ENCODE measurements at places on chromosomes 11 and 22. TPM values are rescaled to one million over a fixed set of nuclear protein-coding genes. Genes with fewer than 3 reads are reported as not detected.

- DNase-seq, result no peak
Observed at GRCh38 chr11:78377625-78378418, 39.8 kb downstream of the GAB2 start.

DNA sequence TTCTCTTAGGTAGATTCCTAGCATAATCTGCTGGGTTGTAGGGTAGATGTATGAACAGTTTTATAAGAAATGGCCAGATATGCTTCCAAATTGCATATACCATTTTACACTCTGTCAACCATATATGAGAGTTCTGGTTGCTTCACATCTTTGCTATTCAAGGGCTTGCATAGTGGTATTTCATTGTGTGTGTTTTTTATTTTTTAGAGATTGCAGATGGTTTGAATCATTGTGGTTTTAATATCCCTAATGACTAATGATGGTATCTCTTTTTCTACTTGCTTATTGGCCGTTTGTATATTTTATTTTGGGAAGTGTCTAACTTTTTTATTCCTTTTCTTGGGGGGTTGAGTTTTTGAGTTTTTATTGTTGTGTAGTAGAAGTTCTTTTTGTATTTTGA lies 26.9 kb downstream of the RNF214 start:
- no peak for DNase-seq

The KLHL35 gene
- 0.39 TPM for polyA plus RNA-seq

The KAT5 gene
- polyA plus RNA-seq, result 95.6 TPM

The BARX2 gene
- polyA plus RNA-seq, result not detected

The VWCE gene
- 0.67 TPM for polyA plus RNA-seq

The KDM4D gene
- 0.92 TPM for polyA plus RNA-seq

DNA sequence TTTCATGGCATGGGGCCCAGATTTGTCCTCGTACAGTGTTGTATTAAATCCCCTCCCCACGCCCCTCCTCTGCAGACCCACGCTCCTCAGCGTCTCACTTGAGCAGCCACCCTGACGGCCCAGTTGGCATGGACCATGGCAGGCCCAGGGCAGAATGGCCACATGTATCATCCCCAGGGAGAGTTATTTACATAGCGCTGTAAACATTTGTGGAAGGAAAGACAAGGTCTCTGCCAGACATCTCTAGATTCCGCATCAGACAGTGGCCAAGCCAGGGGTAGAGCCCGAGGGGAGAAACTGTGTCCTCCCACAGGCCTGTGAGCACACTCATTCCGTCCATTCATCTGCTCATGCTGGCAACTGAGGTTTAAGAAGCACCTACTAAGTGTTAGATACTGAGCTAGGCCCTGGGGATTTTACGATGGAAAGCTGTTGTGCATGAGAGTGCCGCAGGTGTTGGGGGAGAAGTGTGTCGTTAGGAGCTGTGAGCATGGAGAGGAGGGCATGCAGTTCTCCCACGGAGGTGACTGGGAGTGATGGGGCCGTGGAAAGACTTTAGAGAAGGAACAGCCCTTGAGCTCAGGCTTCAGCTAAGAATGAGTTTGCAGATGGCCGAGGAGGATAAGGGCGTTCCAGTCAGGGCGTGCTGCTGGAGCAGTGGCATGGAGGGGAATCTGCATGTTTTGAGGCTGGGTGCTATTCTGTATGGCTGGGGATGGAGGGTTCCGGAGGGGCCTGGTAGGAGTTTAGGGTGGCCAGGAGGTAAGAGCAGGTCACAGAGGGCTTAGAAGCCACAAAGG lies 94.9 kb downstream of the GRIK4 start:
- no peak for DNase-seq

All from urinary bladder (tissue), 4 donors.